NK-92 treated with Interleukin-12 subunit alpha and Interleukin-12 subunit beta, amount 100 ng/mL, for 24 hours (cell line): ENCODE measurements at places on chromosomes 1 and 21.

DNA sequence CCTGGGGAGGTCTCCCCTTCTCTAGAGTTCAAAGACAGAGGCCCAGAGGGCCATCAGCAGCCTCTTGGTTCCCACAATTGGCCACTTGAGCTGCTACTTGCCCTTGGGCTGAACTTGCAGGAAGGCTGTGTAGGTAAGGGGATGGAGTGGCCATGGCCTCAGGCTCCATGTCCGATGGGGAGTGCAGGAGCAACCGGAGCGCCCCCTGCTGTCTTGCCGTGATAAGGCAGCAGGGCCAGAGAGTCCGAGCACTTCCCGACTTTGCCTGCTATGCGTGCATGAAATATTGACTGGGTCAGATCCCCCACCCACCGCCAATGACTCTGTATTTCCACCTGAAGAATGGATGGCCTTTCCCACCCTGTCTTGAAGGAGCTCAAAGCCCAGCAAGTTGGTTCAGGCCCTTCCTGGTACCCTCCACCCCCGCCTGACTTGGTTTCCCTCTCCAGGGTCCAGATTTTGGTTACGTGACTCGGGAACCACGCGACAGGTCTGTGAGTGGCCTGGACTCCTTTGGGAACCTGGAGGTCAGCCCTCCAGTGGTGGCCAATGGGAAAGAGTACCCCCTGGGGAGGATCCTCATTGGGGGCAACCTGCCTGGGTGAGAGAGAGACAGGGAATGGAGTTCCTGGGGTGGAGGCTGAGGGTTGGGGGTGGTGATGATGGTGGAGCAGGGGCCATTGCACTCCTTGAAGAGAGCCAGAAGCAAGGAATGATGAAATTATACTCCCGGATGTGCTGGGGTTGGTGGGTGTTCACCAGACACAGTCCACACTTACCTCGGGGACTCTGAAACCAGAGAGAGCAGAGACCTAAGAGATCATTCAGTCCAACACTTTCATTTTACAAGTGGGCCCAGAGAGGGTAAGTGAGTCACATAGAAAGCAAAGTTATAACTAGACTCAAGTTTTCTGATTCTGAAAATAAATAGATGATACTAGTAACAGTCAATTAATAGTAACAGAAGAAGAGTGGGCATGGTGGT lies 25.6 kb downstream of the PADI3 start:
- DNase-seq: peak; percentile 43

DNA sequence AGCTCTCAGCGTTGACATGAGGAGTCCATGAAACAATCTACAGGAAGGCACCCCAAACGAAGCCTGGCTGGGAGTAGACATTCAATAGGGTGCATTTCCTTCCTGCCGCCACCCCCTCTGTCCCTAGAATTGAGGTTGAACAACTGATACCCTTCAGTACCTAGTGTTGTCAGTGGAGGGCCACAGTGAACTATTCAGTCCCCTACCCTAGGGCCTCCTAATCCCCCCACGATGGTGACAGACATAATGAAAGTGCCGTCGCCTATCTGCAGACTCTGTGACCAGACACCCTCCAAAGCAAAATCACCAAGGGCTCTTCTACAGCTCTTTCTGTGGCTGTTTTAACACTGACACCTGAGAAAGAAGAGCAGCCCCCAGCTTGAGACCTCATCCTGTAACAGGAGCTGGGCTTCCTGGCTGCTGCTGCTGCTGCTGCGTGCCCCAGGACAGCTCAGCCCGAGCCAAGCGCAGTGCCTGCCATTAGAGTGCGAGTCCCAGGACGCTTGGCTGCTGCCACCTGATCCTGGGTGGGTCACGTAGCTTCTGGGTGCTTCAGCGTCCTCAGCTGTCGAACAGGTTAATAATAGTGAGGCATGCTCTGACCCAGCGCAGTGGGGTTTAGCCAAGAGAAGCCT lies 183.0 kb downstream of the ZBTB18 start:
- DNase-seq: no peak

- peak; percentile 39 for DNase-seq
Measured at GRCh38 chr1:58885998-58886397, 102.2 kb upstream of the JUN start.

GRCh38 chr1:192807211-192808162 lies 1.4 kb upstream of the RGS2 start:
- DNase-seq: no peak

DNA sequence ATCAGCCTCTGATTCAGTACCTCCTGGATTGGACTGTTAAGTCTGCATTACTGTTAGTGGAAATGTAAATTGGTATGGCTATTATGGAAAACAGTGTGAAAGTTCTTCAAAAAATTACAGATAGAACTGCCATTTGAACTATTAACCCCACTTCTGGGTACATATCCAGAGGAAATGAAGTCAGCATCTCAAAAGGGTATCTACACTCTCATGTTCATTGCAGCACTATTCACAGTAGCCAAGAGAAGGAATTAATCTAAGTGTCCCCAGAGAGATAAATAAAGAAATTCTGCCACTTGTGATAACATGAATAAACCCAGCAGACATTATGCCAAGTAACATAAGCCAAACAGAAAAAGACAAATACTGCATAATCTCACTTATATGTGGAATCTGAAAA lies 676.0 kb downstream of the PLA2G4A start:
- no peak for DNase-seq

DNA sequence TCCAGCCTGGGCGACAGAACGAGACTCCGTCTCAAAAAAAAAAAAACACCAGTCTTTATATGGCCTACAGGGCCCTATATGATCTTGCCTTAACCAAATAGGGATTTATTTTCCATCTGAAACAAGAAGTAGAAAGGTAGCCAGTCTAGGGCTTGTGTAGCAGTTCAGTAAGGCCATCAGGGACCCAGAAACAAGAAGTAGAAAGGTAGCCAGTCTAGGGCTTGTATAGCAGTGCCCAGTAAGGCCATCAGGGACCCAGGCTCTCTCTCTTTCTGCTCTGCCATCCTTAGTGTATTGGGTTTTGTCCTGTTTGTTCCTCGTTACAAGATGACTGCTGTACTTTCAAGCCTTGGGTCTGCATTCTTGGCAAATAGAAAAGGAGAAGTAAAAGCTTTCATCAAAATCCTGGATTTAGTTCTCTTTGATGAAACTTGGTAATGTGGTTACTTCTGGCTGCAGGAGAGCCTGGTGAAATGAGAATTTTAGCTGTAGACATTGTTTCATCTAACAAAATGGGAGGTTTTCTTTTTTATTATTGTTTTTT lies 46.1 kb downstream of the PKN2 start:
- DNase-seq: no peak

DNA sequence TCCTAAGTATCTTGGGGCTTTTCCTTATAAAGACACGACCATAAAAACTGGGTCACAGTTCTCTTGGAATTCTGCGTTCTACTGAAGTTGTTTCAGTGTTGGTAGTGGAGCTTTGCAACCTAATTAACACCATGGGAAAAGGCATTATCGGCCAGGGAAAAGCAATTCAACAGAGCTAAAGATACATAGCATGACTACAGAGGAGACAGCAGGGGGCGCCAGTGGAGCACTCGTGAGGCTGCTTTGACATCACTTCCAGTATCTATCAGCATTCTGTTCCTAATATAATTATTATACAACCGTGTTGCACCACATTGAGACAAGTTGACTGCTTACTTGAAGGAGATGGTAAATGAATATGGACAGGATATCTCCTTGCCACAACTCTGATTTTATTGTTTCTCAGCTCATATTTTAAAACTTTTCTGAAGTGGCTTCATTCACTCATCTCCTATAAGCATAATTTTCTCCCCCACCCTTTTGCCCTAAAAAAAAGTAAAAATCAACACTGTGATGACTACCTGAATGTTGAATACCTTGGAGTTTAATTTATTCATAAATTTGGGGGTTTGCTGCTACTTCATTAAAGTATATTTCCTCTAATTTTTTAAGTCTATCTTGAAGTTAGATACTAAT lies 39.4 kb downstream of the ZP4 start:
- peak; percentile 19 for DNase-seq

DNA sequence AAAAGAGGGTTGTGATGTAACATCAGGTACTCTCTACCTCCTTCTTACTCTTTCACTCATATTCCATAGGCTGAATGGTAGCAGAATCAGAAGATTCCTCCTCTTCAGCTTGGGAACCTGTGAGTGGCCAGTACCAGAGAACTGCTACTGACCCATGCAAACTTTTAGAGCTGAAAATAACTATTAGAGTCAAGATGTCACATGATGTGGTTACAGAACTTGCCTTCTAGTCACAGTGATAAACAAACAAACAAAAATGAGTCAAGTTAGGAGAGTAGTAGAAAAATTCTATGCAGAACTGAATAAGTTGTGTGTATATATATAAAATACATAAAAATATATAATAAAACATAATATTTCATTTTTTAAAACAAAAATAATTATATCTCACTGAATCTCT lies 47.6 kb upstream of the RGS1 start:
- no peak for DNase-seq

GRCh38 chr1:177591155-177591554 lies 378.7 kb downstream of the SEC16B start:
- DNase-seq: no peak

DNA sequence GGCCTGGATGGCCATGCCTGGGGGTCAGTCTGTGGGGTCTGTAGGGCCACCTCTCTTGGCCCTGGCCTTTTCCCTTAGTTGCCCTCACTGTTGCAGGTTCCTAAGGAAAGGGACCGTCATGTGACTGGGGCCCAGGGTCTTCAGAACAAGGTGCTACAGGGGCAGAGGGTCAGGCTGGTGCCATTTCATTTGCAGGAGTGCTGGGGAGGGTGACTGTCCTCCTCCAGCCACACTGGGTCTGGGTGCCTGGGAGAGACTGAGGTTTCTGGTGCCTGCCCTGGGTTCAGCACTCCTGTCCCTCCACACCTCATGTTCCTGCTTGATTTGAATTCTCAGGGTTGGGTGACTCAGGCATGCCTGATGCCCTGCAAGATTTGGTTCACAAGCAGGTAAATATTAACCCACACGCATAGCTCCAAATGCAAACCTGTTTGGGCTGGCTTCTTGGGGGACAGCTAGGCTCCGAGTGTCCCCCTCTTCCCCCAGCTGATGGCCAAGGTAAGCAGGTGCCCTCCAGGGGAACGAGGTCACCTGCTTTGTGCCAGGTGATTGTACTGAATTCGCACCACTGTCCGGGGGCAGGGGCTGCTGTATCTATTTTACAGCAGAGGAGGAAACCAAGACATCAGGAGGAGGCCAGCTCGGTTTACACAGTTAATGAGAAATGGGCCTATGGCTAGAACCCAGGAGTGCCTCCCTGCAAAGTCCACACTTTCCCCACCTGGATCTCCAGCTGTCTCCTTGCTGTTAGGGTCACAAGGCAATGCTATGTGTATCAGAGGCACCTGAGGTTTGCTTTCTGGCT lies 20.3 kb downstream of the ARHGEF10L start:
- no peak for DNase-seq

GRCh38 chr1:39105061-39105840 lies 79.1 kb downstream of the NDUFS5 start:
- DNase-seq: no peak

GRCh38 chr1:203464743-203465142 lies 10.9 kb upstream of the PRELP start:
- no peak for DNase-seq

DNA sequence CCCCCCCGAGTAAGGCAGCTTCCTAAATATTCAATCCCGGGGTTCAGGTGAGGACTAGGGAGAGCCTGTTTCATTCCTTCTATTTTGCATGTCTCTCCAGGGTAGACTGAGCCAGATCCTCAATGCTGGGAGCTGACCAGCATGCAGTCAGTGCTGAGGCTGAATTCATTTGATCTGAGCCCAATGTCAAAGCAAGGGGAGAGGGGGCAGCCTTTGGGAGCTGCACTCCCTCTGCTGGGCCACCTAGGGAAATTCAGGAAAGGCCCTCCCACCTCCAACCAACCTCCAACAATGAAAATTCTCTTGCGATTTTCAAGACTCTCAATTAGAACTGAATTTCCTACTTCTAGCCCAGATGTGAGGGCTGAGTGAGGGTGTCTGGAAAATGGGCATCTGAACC lies 371.2 kb downstream of the NPHP4 start:
- DNase-seq: no peak

DNA sequence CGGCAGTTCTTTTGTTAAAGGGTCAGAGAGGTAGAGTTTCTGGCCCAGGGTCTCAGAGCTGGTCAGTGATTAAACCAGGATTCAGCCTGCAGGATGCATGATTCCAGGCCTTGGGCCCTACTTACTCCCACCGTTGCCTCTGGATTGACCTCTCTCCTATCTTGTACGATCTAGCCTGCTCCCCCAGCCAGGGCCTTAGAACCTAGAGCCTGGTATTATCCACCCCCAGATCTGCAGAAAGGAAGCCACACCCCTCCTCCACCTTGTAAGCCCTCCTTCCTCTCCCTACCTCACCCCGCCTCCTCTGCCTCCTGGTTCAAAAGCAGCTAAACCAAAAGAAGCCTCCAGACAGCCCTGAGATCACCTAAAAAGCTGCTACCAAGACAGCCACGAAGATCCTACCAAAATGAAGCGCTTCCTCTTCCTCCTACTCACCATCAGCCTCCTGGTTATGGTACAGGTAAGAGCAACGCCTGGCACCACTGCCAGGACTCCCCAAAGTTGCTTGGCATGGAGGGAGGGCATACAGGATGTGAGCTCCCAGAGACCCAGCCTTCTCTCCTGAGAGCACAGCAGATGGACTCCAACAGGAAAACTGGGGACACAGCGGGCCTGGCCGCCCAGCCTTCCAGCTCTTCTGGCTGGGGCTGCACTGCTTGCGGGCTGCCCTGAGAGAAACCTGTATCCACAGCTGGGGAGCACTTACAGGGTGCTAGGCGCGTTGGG lies at the start of gene CD52:
TSS of gene CD52 (plus strand) at position 347 of the 726 bp plus-strand sequence. CDS start at position 407, 60 bp downstream.
- DNase-seq: peak; percentile 27

DNA sequence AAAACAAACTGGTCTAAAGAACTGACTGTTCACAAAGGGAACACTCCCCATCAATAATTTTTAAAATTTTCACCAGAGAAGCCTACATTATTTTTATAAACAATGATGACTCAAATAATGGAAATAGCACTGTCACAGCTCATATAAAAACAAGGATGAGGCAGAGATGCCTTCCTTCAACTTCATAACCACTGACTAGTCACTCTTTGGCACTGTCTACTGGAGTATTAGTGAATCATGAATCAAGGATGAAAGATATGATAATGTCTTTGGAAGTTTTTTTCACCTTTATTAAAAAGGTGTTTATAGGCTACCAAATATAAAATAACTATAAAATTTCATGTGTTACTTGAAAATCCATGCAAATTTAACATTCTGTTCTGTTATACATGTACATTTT lies 316.9 kb downstream of the VAV3 start:
- DNase-seq: no peak
